GM12878 (cell line): ENCODE measurements at places on chromosomes 3 and 15.

GRCh38 chr3:53253707-53254508 lies 1.9 kb downstream of the TKT start:
- no peak for DNase-seq

GRCh38 chr3:169662843-169663160 lies 710 bp downstream of the MECOM start:
- DNase-seq, result no peak

GRCh38 chr3:58184309-58184981 lies 26.3 kb downstream of the DNASE1L3 start:
- DNase-seq, result no peak

DNA sequence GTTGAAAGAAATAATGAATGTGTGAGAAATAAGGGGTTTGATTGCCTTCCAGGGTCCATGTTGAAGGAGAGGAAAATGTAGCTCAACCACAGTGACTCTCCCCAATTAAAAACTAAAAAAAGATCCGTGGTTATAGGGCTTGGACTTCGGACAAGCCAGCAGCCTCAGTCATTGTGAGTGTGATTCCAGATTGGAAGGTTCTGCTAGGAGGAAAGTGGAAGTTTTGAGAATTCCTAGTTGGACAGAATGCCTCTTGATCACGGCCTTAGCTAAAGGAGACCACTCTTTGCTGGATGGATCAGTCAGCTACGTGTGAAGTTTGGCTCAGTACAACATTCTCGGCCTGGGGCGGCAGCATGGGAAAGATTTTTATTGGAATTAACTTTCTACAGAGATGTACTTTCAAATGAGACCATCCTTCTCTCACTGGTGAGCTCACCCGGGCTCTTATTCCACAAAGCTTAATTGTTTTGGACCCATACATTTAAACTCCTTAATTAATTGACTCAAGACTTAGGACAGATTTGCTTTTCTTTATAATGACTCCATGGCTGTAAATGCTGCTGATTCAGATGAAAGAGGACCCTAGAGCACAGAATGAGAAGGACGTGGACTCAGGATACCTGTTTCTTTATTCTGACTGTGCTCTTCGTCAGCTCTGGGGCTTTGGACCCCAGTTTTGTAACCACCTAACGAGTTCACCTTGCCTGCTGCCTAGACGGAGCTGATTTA lies 27.5 kb downstream of the FLNB start:
- DNase-seq, result no peak

- DNase-seq, result peak; percentile 33
Measured at GRCh38 chr3:53384465-53385423, 37.4 kb upstream of the DCP1A start.

DNA sequence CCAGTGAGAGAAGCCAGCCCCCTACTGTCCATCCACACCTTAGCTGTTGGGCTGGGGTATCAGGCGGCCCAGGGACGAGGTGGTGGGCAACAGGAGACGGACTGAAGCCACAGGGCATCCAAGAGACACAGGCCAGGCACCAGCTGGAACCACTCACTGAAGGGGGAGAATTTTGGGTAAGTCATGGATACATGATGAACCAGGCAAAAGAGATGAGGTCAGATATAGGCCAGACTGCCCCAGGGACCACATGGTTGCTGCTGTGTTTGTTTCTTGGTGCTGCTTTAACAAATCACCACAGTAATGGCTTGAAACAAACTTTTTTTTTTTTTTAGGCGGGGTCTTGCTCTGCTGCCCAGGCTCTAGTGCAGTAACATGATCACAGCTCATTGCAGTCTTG lies 66.4 kb downstream of the SEMA5B start:
- no peak for DNase-seq

DNA sequence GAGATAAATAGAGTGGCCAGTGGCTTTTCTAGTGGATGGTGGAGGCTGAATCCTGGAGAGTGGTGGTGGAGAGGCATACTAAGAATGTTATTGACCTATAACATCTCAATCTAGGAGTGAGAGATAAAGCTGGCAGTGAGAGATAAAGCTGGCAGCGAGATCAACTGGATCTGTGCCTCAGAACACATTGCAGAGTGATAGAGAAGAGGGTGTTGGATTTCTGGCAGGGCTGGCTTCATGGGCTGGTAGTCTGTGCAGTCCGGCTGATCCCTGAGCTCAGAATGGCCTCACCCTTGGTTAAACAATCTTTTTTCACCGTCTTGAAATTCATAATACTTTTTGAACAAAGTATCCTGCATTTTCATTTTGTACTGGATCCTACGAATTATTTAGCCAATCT lies 221.2 kb downstream of the NLGN1 start:
- DNase-seq, result no peak

DNA sequence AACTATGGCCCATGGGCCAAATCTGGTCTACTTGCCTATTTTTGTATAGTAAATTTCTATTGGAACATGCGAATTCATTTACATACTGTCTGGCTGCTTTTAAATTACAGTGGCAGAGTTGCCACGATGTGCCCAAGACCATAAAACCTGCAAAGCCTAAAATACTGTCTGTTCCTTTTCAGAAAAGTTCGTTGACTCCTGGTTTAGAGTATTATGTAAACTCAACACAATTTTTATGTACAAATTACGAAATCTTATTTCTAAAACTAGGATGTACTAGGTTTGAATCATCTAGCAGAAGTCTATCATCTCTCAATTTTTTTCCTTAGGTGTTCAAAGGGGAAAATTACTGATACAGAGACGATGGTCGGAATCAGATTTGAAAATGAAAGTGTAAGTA lies 26.9 kb downstream of the SENP2 start:
- no peak for DNase-seq

DNA sequence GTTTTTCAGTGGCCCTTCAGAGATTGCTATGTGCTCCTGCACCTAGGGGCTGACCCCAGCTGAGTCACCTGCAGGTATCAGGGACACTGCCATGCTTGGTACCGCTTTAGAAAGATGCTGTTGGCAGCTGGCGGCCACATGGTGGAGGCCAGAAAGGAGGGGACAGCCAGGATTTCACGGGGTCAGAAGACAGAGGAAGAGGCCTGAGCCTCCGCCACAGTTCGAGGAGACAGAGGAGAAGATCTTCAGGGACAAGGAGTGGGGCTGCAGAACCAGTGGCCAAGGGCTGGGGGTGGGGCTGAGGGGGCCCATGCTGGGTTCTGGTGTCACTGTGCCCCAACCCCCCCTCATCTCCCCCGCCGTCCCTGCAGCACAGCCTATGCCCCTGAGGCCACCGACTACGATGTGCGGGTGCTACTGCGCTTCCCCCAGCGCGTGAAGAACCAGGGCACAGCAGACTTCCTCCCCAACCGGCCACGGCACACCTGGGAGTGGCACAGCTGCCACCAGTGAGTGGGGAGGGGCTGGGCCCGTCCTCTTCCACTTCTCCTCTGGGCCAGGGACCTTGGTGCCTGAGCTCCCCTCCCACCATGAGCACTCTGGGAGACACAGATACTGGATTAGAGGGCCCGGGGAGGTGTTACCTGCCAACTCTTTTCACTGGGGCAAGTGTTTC lies 19.9 kb downstream of the LOXL1 start:
- no peak for DNase-seq

GRCh38 chr3:26100176-26100575 lies 310.3 kb downstream of the OXSM start:
- no peak for DNase-seq

GRCh38 chr3:4822568-4822967 lies 156.7 kb upstream of the BHLHE40 start:
- DNase-seq, result no peak

DNA sequence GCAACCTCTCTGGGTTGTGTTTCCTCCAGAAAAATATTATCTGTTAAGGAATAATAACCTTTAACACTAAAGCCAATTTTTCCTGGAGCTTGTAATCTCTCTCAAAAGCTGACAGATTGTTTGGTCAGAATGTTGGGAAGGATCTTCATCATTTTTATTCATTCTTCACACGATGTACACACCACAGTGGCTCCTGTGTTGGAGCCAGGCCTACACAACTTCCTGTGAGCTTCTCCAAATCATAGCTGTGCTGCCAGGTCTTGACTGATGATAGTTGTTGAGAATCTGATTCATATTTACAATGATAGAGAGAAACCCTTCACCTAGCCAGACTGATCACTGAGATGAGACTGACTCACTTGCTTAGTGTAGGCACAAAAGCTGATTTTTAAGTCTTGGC lies 151.0 kb upstream of the ROBO2 start:
- no peak for DNase-seq

DNA sequence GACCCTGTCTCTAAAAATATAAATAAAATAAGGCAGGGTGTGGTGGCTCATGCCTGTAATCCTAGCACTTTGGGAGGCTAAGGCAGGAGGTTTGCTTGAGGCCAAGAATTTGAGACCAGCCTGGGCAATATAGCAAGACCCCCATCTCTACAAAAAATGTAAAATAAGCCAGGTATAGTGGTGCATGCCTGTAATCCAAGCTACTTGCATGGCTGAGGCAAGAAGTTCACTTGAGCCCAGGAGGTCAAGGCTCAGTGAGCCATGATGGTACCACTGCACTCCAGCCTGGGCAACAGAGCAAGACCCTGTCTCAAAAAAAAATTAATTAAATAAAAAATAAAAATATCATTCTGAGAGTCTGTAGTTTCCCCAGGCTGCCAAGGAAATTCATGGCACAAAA lies 4.1 kb upstream of the JAGN1 start:
- DNase-seq, result no peak

- no peak for DNase-seq
Measured at GRCh38 chr3:149454746-149455145, 19.8 kb upstream of the TM4SF4 start.

DNA sequence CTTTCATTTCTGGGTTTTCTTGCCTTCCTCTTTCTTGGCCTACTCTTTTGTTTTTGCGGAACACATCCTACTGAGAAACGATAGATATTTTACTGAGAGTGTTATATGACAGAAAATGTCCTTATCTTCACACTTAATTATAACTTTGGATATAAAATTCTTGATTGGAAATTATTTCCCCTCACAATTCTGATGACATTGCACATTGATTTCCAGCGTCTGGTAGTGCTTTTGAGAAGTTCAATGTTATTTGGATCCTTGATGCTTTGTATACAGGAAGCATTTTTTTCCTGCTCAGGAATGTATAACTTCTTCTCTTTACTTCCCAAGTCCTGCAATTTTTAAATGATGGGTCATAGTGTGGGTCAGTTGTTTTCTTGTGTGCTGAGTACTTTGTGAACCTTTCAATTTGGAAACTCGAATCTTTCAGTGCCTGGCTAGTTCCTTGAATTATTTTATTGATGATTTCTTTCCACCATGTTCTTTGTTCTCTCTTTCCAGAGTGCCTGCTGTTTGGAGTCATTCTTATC lies 183.9 kb downstream of the PDCD6IP start:
- no peak for DNase-seq

GRCh38 chr3:150351398-150351797 lies 56.7 kb upstream of the TSC22D2 start:
- no peak for DNase-seq

GRCh38 chr3:37163262-37164015 lies 10.9 kb downstream of the LRRFIP2 start:
- no peak for DNase-seq

GRCh38 chr15:78359041-78359808 lies 19.1 kb downstream of the CRABP1 start:
- DNase-seq, result no peak

DNA sequence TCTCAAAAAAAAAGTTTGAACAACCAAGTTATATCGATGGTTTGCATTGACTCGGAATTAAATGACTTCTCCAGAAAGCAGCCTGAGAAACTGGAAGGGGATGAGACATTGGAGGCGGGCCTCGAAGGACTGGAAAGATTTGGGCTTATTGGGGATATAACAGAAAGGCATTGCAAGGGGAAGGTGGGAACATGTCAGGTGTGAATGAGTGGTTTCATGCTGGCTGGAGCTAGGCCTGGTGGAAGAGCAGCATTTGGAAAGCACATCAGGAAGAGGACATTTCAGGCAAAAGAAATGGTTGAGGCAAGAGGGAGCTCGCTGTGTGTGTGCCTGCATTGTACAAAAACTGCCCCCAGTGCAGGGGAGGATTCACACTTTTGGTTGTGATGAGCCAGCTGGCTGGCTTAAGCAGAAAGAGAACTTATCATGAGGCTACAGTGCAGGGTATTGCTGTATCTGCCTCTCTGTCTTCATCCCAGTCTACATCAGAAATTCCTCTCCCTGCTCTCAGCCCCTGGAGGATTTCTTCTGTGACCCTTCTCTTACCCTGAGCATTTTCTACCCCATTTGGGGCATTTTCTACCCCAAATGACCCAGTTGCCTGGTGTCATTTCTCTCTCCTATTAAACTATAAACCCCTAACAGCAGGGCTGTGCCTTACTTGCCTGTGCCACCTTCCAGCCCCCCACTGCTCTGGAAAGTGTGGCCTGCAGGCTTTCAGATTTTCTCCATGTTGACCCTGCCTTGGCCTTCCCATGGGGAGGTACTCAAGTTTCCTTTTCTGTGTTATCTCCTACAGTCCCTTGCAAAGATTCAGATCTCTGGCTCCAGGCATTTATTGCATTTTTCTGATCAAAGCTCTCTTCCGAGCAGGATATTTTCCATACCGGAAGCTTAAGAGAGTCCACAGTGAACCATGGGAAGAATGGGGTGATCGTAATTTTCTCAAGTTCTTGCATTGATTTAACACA lies 64.4 kb upstream of the FLNB start:
- DNase-seq, result no peak
